Stimulated activated CD4-positive, alpha-beta T cell treated with anti-CD3 and anti-CD28 coated beads, Interleukin-12 subunit alpha, Interleukin-12 subunit beta, amount 100 ng/mL, for 48 hours (primary cell): ENCODE measurements at places on chromosomes 2 and 18.

DNA sequence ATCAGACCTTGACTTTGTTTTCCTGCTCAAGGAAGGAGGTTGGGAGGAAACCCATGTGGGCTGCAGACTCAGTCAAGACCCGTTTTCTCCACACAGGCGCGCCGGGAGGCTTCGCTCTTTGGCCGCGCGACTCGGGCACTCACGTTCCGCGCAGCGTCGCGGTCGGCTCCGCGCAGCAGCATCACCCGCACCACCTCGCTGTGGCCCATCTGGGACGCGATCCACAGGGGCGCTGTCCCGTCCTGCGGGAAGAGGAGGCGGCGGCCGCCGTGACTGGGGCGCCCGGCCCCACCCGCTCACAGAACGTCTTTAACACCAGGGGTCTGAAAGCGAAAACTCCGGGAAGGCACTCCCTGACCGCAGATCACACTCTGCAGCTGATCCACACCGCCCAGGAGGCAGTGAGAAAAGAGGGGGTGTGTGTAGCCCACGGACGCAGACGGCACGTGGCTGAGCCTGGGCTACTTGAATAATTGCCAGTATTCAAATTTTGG lies 33.1 kb upstream of the NPC1 start:
- DNase-seq = no peak

DNA sequence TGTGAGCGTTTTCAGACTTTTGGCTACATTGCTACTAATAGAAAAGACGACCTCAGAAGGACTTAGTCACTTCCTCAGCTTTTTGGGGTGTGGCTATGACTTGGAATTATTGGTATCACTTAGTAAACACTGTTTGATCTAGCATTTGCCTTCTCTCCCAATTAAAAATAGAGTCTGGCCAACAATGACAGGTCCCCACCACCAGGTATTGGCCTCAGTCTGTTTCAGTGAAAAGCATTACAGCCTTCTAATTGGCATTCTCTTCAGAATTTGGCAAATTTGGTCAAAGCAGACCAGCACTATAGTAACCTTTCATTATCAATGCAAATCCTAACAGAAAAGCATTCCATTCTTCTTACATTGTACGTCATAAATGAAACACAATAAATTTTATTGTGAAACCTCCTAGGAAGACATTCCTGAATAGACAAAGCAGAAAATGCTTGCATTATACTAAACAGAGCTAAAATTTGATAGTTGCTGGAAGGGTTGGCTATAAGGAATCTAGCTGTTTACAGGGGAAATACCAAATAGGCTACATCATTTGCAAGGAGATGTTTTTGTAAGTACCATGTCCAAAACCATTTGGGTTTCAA lies 613.9 kb downstream of the IRS1 start:
- no peak for DNase-seq

GRCh38 chr2:25615386-25615785 lies 58.0 kb downstream of the DTNB start:
- DNase-seq = no peak

GRCh38 chr2:73827018-73827417 lies 1.7 kb upstream of the STAMBP start:
- DNase-seq = no peak

DNA sequence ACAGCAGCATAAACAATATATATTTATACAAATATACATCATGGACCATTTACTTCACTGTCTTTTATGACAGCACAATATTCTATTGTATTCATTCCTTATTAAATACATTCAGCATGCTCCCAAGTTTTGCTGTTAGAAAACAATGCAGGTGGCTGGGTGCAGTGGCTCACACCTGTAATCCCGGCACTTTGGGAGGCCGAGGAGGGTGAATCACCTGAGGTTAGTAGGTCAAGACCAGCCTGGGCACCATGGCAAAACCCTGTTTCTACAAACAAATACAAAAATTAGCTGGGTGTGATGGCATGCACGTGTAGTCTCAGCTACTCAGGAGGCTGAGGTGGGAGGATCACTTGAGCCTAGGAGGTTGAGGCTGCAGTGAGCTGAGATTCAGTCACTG lies 39.0 kb downstream of the NPC1 start:
- no peak for DNase-seq

- peak; percentile 84 for DNase-seq
These were observed 7.5 kb downstream of the SERTAD2 start for GRCh38 chr2:64646007-64646880.

DNA sequence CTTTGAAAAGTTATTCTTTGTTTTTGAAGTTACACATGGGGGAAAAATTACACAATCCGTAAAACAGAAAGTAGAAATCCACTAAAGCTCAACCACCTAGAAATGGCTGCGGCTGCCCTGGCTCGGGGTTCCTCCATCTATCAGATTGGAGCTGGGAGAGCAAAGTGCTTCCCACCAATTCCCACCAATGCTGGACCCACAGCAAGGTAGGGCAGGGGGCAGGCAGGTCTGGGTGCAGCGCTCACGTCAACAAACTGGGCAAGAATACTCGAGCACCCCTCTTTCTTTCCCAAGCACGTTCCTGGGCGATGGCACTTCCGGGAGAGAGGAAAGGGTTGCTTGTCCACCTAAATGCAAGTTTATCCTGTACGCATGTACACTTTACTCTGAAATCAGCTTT lies 217.6 kb downstream of the NDUFA10 start:
- DNase-seq = no peak

DNA sequence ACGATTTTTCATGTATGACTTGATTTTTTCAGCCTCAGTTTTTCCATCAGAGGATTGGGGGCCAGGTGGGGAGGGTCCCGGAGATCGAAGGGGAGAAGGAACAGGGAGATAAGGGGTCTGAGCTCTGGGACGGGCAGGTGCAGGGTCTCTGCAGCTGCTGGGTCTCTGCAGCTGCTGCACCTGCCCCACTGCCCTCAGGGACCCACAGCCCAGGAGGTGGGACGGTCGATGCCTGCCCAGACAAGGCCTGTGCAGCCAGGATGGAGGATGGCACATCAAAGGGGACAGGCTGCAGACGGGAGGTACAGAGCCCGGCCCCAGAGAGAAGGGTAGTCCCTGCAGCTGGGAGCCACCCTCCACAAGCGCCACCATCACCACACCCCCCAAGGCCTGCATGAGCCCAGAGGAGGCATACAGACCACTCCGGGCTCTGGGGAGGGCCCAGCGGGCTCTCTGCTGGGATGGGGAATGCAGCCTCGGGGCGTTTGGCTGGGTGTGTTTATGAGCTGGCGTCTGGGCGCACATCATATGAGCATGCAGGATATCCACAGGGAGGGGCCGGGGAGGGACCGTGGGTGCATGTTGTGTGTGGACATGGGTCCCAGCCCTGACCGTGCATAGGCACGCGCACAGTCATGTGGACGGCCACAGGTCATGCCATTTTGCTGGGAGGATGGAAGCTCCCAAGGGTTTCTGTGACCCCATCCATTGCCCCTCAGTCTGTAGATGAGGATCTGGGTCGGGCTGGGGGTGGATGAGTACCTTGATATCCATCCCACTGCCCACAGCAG lies 34.9 kb upstream of the GPC1 start:
- DNase-seq = no peak

- DNase-seq = no peak
These were observed 421.9 kb downstream of the LPIN1 start for GRCh38 chr2:12168354-12168753.

GRCh38 chr2:146917431-146918042 lies 927.3 kb upstream of the ACVR2A start:
- DNase-seq = no peak

DNA sequence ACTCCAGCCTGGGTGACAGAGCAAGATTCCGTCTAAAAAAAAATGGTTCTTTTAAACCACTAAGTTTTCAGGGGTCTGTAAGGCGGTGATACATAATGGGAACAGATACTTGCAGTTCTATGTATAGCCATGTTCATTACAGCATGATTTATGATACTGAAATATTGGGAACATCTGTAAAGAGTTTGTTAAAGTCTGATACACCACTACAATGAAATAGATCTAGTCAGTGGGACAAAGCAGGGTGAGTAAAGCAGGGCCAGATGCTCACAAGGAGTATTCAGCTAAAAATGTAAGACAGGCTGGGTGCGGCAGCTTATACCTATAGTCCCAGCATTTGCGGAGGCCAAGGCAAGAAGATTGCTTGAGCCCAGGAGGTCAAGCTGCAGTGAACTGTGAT lies 6.2 kb upstream of the ING5 start:
- no peak for DNase-seq

GRCh38 chr2:38353402-38353801 lies 23.7 kb downstream of the ATL2 start:
- DNase-seq = no peak

DNA sequence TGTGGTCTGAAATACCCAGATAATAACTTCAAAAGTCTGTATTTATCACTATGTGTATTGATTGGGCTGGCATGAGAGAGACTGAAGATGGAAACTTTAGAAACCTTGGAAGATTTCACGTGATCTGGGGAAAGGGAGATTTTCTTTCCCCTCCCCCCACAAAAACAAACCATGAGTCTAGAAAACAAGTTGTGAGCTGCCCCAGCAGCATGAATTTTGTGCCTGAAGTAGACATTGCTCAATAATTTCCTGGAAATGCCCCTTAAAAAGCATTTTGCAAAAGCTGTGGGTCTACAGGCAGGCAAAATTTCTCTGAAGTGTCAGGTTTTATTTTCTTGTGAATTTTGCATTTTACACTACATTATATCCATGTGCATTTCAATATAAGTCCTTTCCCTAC lies 101.8 kb downstream of the ETAA1 start:
- DNase-seq = no peak

DNA sequence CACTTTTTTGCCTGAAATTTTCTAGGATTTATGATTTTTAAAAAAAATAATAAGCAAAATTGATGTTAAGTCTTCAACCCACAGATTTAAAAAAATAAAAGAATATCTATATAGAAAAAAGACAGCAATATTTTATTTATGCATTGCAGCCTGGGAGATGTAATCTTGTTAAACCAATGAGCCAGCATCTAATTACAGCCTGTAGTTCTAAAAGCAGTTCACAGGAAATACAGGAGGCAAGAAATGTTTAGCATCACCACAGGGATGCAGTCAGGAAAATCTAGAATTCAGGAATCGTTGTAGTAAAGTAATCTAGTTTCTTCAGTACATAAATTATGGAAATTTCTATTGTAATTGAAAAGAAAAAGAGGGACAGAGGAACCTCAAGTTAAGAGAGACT lies 17.2 kb downstream of the UGGT1 start:
- no peak for DNase-seq

DNA sequence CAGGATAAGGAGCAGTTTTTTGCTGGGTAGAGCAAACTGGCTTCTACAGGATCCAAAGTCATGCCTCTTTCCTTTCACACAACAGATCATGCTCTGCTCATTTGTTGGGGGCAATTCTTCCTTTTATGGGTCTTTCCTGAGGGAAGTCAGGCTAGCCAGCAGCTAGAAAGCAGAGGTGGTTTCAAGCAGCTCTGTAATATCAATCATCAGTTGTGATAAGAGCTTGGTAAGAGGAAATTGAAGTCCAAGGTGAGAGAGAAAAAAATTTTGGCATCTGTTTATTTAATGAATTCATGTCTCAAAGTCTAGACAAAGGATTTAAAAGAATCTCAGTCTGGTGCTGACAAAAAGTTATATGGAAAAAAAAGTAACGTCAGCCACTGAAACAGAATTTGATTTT lies 6.2 kb downstream of the TMEM87B start:
- DNase-seq = no peak

DNA sequence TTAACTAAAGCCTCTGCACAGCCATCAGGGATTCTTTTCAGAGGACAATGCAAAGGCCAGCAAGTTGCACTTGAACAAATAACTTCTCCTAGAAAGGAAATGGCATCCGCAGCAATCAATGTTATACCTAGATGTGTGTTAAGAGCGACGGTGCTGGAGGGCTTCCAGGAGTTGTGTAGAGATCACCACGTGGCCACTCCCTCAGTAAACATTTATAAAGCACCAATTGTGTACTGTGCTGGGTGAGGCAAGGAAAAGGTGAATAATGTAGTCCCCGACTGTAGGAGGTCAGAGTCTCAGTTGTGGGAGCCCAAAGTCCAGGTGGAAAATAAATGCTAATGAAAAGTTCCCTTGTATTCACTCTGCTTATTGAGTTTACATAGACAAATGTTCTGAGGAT lies 135.0 kb downstream of the ALK start:
- no peak for DNase-seq

DNA sequence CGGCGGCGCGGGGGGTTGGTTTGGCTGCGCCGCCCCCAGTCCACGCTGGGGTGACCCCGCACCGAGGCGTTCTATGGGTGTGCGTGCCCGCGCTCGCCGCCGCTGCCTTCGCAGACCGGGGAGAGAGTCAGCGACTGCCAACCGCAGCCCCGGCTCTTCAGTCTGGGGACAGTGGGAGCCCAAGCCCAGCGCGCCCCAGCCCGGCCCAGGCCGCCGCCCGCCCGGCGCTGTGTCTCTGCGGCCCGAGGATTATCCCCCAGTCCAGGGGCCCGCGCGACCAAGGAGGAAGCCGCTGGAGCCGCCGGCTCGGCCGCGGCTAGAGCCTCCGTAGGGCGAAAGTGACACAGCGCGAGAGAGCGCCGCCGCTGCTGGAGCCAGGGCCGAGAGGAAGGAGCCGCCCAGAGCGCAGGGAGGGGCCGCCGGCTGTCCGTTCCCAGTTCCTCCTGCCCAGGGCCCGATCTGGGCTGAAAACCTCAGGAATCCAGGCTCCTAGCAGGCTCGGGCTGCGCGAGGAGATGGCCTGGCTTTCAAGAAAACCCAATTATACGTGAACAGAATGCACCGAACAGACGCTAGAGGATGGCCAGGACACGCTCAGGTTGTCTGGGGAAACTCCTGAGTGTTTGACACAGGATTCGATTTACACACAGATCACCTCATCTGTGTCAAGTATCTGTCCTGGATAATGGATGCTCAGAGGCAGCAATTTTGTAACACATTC lies 2.4 kb downstream of the CTIF start:
- DNase-seq = no peak

- no peak for DNase-seq
These were observed 113.4 kb downstream of the MIB1 start for GRCh38 chr18:21853775-21854552.

DNA sequence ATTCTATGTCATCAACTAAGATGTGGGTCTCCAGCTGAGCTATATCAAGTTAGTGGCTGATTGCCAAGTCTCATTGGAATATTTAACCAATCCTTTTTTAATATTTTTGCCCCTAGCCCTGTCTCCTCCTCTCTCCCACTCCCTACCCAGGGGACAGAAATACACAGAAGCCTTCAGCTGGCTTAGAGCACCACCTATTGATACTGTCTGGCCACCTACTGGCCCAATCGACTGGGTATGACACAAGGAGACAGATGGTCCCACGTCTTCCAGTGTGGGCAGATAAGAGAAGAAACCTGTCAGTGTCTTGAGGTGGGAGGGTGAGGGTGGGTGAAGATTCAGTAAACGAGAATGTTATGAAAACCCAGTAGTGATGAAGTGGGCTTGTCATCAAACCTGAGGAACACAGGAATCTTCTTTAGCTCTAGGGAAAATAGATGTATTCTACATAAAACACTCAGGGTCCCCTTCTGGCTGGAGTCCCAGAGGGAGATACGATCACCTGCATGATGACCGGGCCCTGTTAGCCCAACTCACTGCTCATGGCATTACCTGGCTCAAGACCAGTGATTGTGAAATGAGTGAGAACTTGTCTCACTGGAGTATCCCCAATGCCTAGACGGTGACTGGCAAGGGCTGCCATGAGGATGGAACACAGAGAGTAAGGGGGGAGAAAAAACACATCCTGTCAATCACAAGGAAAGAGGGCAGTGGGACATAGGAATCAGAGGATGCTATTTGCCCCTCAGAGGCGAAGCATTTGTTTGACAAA lies 26.7 kb downstream of the POLR1A start:
- DNase-seq = no peak

- no peak for DNase-seq
These were observed 70.4 kb upstream of the CYP1B1 start for GRCh38 chr2:38146275-38146906.

GRCh38 chr18:34970106-34970505 lies 71.1 kb upstream of the MAPRE2 start:
- DNase-seq = no peak
